ENCODE measurements at places on chromosomes 3 and 15.

- DNase-seq, result no peak
These were observed 49.4 kb upstream of the GSK3B start for GRCh38 chr3:120143676-120144075.

GRCh38 chr3:175187586-175187985 is 328.5 kb downstream of the NAALADL2 start:
- no peak for DNase-seq

DNA sequence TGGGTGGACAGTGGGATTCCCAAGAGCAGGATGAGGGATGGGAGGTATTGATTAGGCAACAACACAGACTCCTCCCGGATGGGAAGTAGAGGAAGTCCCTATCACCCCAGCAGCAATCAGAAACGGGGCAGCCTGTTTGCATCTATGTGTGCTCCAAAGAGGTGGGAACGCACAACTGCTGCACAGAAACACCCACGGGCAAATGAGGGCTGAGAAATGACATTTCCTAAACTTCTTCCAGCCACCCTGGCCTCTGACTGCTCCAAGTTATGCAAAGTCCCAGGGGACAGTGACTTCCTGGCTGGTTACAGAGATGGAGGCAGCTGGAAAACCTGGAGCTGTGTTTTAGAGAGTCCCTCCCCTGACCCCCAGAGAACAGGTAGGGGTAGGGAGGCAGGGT is 42.6 kb downstream of the HCN4 start:
- no peak for DNase-seq

GRCh38 chr3:13786811-13787210 is 93.1 kb downstream of the WNT7A start:
- DNase-seq, result no peak

- no peak for DNase-seq
These were observed 31.4 kb downstream of the MKRN2 start for GRCh38 chr3:12588039-12589009.

DNA sequence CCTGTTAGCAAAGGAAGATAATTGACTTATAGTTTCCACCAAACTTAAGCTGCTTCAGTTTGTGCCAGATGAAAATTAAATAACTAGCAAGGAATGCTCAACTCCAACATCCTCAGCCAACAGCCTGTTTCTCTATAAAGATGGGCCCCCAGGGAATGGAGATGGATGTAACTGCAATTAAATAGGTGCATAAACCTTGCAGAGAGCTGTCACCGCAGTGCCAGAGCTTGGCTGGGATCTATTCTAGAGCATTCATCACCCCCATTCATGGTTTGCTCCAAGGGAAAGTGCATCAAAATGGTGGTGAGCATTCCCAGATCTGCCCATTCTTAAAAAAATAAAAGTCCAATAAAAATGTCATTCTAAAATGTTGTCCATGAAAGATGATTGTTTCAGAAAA is 19.7 kb upstream of the RORA start:
- no peak for DNase-seq

DNA sequence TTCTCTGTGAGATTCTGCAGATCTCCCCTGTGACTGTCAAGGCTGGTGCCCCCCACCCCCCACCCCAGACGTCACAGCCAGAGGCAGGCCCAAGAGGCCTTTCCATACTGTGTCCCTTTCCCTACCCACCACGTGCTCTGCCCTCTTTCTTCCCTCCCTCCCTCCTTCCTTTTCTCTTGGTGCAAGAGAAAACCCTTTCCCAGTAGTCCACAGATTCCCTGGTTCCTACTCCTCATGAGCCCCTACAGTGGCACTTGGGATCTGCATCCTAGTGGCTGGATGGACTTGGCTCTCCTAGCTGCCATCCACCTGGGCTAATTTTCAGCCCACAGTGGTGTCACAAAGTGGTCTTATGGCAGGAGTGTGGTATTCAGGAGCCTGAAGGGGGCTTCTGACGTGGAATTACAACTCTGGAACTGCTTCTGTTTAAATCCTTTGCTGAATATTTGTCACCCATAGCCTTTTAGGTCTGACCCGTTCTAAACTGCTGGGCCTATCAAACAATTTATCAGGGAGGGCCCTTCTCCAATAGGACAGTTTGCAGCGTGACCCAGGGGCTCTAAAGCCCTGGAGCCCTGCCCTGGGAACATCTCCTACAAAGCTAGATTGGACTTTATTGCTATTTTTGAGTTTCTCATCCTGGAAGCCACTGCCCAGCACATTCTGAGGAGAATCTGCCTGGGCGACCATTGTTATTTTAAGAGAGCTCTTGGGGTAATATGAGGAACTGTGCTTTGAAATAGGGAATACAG is 35.3 kb downstream of the KLF13 start:
- DNase-seq, result no peak

DNA sequence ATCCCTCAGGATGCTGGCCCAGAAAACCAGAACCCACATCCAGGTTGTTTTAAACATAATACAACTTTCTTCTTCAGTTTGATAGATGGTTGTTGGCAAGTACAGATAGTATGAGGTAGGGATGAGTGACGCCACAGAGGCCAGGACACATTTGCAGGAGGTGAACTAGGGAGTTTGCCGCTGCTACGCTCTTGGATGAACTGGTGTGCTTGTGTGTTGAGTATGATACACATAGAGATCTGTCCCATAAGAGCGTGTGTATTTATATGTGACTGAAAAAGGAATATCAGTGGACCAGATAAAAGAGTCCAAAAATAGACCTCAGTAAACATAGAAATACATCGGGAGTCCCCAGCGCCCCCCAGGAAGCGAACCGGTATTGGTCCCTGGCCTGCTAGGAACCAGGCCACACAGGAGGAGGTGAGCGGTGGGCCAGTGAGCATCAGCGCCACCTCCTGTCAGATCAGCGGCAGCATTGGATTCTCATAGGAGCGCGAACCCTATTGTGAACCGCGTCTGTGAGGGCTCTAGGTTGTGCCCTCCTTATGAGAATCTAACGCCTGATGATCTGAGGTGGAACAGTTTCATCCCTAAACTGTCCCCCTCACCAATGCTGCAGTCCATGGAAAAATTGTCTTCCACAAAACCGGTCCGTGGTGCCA is 98.1 kb downstream of the LRRK1 start:
- DNase-seq, result no peak

DNA sequence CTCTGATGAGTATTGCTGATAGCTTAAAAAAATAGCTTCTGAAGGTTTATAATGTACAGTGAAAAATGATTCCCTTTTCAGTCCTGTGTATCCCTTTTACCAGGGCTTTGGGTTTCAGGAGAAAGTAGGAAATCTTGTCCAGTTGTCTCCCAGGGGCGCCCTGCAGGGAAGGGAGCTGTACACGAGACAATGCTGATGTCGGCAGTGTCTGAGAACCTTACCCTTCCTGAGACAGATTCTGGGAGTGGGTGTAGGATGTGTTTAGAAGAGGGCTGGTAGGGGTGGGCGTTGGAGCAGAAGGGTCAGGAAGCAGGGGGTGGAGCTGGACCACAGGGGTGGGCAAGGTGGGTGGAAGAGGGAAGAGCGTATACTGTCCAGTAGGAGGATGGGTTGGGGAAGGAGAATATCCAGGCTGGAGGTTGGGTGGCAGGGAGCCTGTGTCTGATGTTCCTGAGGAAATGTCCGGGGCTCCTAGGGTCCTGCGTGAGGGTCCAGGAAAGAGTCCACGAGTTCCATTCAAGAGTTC is 5.6 kb downstream of the THPO start:
- no peak for DNase-seq

DNA sequence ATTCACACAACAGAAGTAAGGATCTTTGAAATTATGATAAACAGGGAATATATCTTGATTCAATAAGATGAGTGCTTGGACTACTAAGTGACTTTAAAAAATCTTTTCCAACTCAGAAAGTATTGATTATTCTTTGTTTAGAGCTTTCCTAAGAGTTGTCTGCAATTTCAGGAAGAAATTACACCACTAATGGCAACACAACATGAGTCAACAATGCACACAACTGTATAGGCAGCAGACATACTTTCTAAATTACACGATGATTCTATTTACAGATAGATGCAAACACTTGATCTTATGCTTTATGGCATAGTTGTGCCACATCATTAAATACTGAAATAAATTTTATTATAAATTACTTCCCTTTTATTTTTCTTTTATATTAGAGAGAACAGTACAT is 4.4 kb downstream of the NAA50 start:
- no peak for DNase-seq

DNA sequence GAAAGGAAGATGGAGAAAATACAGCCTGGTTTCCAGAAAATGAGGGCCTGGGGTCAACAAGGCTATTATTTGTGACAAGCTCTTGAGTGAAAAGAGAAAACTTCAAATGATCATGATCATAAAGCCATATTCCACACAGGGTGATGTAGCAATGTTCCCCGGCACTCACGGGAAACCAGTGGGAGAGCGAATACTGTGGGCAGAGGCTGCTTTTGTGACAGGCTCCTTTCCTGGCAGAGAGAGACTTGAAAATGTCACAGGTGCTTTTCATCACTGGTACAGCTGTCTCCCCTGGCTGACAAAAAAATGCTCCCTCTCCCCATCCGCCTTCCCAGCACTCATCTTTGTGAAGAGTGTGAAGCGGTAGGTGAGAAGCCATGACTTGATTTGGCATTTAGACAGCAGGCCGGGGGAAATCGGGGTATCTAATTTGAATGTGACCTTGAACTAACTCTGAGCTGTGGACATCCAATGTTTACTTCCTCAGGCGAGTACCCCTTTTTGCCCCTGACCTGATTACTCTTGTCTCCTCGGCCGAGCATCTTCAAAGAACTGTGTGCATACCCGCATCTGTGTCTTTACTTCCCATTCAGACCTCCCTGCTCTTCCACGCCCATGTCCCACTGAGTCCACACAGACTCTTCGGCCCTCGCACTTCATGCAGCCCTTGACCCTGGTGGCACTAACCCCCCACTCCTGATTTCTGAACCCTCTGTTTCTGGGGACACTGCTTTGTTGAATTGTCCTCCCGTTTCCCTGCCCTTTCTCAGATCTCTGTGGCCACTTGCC is 23.2 kb downstream of the CA12 start:
- no peak for DNase-seq

DNA sequence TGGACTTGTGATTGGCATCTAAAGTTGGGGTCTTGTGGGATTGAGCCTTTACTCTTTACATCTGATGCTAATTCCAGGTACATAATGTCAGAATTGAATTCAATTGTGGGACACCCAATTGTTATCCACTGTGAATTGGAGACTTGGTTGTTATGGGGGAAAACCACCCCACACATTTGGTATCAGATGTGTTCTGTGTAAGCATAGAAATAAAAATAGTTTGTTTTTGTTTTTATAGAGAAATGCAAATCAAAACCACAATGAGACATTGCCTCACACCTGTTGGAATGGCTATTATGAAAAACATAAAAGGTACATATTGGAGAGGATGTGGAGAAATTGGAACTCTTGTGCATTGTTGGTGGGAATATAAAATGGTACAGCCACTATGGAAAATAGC is 58.5 kb downstream of the CPA3 start:
- DNase-seq, result no peak

- DNase-seq, result no peak
These were observed 56.9 kb downstream of the ABHD5 start for GRCh38 chr3:43747641-43748040.

GRCh38 chr15:41990691-41991090 is 18.3 kb upstream of the EHD4 start:
- DNase-seq, result no peak

DNA sequence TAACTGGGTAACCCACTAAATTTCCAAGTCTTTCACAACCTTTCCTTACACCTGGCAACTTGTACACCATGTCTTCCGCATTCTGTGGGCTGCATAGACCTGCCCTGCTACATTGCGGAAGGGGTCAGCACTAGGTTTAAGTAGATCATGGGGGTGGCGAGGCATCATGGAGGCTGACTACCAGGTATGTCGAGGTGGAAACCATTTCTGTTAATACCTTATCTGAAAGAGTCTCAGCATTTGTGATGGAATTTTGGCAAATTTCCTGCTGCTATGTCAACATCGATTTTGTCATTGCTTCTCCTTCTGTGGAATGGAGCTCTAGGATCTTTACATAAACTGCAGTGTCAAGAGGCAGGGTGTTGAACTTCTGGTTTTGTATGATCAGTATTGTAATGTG is 187.2 kb downstream of the GHSR start:
- DNase-seq, result no peak

DNA sequence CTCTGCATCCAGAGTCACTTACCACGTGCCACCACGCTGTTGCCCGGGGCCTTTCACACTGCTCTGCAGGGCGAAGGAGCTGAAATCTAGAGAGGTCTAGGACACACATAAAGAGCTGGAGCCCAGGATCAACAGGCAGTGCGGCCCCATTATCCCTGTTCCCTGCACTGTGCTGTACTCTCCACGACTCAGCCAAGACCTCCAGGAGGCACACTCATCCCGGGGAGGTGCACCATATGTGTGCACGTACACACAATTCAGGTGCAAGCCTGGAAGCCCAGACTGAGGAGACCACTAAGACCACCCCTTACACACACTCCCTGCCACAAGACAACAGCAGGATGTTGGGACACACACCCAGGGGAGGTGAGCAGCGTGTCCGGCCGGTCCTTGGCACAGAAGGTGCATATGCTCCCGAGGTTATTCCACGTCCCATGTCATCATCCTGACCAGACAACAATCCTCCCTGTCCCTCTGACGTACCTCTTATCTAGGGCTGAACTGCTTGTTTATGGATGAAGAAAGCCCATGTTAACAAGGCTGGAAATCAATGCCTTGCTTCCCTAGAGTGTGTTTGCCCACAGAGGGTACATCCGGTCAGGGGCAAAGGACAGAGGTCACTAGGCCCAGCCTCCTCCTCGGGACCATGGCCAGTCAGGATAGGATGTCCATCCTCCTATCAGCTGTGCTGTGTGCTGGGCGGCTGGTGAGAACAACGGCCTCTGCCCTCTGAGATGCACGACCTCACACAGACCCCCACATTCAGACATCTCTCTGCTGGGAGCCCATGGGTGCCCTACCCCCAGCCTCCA is 16.1 kb downstream of the KLF15 start:
- DNase-seq, result no peak

DNA sequence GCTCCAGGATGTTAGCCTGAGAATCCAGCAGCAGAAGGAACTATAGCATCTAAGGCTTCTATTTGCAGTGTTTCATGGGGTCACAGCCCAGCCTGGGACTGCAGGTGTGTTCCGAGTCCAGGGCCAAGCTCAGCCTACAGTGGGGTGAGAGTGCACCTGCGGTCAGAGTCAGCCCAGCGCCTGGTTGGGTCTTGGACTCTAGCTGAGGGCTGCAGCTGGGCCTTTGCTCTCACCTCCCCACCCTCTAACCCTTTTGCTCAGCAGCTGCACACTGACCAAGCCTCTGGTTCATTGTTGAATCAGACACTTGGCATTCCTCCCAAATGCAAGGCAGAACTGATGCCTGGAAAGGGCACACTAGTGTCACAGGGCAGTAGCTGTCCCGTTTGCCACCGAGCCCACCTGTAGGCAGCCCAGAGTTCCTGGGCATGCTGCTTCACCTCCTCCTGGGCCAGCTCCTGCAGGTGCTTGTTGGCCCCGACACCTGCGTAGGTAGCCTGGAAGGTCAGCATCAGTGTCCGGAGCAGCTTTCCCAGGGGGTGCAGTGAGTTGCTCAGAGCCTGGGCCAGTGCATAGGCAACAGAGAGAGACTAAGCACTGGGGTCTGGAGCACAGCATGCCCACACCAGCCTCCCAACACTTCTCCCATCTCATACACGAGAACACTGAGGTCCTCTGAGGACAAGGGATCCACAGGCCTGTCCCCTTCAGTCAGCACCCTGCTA is 17.5 kb downstream of the ALS2CL start:
- no peak for DNase-seq

- DNase-seq, result no peak
These were observed 160.7 kb downstream of the STAC start for GRCh38 chr3:36540888-36541518.
